T-helper 1 cell treated with Interleukin-12 subunit alpha and Interleukin-12 subunit beta and Interleukin-4 antibody, amounts not matched to agents 30 ng/mL and 1 ng/mL, for 36 hours (primary cell): ENCODE measurements at places on chromosomes 1 and 21. TPM values are rescaled to one million over a fixed set of nuclear protein-coding genes. Genes with fewer than 3 reads are reported as not detected.

Gene HSPB7
- total RNA-seq, result not detected in 2 replicates

Gene C8A
- total RNA-seq, result not detected in 2 replicates

Gene NUDT4B
- total RNA-seq, result not detected in 2 replicates

Gene LRRC39
- total RNA-seq, result 0.49 and 0.54 TPM in 2 replicates

Gene ALPL
- not detected in 2 replicates for total RNA-seq

Gene SLC44A5
- not detected in 2 replicates for total RNA-seq

Gene SYNC
- total RNA-seq, result not detected in 2 replicates

Gene LAX1
- 12.6 and 14.6 TPM in 2 replicates for total RNA-seq
